ENCODE measurements at places on chromosomes 6 and 20. TPM values are rescaled to one million over a fixed set of nuclear protein-coding genes. Genes with fewer than 3 reads are reported as not detected.

- no peak for DNase-seq
These were observed 109.7 kb downstream of the CDK19 start for GRCh38 chr6:110705543-110705942.

- no peak for DNase-seq
These were observed 65.9 kb downstream of the CEBPB start for GRCh38 chr20:50256577-50256976.

DNA sequence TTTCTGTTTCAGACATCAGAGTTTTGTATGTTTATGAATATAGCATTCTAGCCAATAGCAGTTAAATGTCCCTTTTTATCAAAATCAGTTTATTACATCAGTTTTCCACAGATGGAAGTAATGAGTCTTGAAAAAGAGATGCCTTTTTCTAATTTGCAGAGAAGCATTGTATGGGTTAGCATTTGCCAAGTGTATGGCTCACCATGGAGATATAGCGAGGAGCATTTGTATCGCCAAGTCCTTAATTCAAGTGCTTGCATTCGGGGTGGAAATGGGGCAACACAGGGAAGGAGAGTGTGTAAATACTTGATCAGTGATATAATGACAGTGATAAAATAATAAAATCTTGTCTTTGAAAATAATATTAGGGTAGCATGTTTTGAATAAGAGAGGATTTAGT is 42.9 kb downstream of the TXLNB start:
- no peak for DNase-seq

DNA sequence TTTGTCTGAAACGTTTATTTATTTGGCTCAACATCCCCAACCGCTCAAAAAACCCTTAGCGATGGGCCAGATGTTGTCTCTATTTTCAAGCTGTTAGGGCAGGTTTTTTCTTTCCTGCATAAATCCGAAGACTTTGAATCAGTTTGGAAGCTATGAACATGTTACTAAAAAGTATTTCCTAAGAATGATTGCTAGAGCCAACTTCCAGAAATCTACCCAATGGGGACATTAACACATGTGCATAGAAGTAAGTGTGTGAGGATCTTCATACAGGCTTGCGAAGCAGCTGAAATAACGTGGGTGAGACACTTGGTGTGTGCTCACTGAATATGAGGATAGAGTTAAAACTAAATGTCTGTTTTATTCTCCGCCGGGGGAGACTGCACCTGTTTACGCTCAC is 106.8 kb downstream of the BCAS1 start:
- DNase-seq, result no peak

- no peak for DNase-seq
These were observed 61.1 kb upstream of the SNAP25 start for GRCh38 chr20:10157549-10157948.

DNA sequence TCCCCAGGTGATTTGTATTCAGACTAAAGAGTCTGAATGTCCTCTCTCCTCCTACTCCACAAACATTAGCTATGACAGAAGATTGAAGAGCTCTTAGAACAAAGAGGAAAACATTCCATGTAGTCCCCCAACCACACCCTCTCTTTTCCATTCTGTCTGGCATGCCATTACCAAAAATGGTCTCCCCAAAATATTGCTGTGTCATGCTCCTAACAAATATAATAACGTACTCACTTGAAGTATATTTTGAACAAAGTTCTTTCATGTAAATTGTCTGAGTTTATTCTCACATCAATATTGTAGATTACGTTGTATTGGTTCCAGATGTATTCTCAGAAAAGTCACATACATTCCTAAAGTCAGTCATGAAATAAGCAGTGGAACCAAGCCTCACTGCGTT is 467.3 kb upstream of the IRAK1BP1 start:
- DNase-seq, result no peak

DNA sequence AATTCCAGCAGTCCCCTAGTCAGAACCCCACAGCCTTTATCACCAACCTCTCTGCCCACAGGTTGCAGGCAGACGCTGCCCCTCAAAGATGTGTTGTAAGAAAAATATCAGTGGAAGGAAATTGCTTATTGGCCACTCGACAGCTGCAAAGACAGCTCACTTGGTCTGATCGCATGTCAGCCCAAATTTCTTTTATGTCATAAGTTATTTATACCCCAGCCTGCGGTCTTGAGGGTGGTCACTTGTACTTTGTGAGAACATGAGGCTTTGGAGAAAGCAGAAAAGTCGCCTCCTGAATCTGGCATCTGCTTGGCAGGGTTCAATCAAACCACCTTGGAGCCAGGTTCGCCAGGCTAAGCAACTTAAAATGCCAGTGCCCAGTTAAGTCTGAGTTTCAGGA is 236.5 kb upstream of the CDH4 start:
- no peak for DNase-seq

GRCh38 chr20:38057351-38057972 is 23.9 kb downstream of the RPRD1B start:
- DNase-seq, result peak; percentile 83

GRCh38 chr20:63486300-63486855 is 12.5 kb downstream of the EEF1A2 start:
- DNase-seq, result no peak

DNA sequence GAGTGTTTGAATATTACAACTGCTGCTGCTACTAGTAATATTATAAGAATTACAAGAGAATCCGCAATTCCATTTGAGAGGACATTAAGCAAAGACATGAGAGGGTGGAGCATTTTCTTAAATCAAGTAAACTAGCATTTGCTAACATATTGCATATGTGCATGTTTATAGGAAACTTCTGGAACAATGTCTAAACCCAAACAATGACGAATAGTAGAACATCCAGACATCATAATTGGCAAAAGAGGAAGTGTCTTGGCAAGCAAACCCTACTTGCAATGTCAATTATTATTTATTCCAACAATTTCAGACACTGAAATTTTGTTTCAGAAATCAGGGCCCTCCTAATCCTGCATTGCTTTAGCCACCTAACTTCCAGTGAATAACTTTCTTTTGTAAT is 1155.3 kb upstream of the GJE1 start:
- DNase-seq, result no peak

DNA sequence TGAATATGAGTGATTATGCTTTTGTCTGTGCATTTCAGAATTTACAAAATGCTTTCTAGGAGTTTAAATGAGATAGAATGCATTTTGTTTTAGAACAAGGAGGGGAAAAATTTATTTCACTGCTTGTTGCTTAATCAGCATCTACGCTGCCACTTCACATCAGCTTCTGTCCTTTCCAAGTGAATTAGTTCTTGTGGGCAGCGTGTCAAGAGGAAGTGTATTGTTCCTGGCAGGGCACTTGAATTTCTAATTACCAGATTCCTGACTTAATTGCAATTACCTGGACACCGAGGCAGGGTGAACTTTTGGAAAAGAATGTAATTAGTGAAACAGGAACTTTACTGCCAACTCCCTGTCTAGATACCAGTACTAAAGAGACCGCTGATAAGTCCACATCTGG is 263.5 kb downstream of the TMEM242 start:
- no peak for DNase-seq

DNA sequence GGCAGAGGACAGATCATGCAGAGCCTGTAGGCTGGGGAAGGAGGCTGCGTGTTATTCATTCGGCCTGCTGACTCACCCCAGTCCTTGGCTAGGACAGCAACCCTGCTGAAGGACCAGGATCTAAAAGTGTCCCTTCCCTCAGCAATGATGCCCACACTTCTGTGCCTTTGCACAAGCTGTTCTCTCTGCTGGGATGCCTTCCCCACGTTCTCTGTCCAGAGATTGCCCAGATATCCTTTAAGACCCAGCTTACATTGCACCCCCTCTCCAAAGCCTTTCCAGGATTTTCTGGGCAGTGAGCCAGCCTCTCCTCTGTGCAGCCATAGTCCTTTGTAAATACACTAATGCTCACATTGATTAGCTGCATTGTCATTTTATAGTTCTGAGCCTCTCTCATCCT is 99.3 kb upstream of the CHD6 start:
- DNase-seq, result no peak

GRCh38 chr6:11767458-11767857 is 11.1 kb downstream of the ADTRP start:
- no peak for DNase-seq

DNA sequence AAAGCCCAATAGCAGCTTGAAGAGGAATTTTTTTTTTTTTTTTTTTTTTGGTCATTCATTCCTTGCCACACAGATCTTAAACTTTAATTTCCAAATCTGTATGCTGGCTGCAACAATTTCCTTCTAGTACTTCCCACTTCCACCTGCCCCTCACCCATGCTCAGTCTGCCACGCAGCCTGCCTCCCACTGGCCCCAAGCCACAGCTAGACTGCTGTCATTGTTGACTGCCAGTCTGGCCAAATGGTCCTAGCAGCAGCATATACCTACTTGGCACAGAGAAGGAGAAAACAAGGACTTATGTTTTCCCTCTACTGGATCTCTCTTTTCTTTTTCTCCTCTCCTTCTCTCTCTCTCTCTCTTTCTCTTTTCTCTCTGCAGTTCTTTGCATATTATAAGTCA is 118.3 kb upstream of the HEY2 start:
- no peak for DNase-seq

DNA sequence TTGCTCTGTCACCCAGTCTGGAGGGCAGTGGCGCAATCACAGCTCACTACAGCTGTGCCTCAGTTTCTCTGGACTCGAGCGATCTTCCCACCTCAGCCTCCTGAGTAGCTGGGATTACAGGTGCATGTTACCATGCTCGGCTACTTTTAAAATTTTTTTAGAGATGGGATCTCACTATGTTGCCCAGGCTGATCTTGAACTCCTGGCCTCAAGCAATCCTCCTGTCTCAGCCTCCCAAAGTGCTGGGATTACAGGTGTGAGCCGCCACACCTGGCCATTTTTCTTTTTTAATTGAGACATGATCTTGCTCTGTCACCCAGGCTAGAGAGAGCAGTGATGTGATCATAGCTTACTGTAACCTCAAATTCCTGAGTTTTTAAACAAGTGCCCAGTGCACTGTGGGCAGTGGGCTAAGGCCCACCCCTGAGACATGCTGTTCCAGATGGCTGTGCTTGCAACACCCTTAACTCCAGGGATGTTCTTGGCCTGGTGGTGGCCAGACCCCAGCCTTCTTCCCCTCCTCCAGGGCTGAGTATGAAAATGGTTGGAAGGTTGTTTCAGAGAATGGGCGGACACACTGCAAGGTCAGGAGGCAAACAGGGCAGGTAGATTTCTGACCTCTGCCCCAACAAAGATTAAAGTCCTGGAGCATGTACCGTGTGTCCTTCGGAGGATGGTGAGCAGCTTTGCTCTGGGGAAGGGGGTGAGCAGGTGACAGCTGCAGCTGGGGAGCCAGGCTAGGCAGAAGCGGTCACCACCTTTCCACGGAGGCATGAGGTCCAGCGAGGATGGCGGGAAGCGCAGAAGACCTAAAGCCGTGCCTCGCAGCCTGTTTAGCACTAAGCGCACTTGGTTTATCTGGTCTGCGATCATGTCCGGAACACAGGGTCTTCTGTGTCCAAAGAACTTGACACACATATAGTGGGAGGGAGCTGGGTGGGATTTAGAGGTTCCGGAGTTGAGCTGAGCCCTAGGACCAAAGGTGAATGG is 1.4 kb upstream of the FAM83C start:
- no peak for DNase-seq

DNA sequence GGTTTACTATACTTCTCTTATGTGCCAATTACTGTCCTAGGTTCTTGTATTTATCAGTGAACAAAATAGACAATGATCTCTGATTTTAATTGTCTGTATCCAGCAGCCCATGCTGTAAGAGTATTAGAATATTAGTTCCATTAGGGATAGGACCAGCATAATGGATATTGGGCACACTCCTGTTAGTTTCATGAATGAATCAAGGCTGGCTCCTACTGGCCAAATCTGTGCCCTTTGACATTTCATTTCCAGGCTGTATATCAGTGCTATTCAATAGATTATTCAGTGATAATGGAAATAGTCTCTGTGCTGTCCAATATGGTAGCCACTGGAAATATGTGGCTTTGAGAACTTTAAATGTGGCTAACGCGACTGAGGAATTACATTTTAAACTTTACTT is 1007.9 kb upstream of the FLRT3 start:
- no peak for DNase-seq

GRCh38 chr6:32387589-32388340 is 16.1 kb upstream of the TSBP1 start:
- DNase-seq, result no peak

DNA sequence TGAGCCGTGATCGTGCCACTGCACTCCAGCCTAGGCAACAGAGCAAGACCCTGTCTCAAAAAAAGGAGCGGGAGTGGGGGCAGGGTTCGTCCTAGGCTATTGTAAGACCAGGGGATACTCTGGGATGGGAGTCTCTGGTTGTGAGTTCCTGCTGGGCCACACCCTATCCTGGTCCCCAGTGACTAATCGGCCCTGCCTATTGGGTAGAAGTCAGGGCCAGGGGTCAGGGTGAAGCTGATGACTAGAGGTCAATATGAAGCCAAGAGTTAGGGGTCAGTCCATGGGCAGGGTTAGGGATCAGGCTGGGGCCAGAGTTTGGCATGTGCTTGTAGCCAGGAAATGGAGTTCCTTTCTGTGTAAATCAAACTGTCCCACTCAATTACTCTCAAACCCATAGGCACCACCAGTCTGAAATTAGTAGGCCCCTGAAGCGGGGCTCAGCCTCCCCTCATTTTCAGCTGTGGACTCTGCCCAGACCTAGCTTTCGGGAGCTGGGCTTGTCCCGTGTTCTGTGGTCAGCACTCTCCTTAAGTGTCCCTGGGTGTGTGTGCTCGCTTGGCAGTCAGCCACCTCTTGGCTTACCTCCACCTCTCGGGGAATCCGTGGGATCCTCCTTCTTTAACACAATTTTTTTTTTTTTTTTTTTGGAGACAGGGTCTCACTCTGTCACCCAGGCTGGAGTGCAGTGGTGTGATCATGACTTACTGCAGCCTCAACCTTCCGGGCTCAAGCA is 1.8 kb downstream of the HSPA12B start:
- no peak for DNase-seq

DNA sequence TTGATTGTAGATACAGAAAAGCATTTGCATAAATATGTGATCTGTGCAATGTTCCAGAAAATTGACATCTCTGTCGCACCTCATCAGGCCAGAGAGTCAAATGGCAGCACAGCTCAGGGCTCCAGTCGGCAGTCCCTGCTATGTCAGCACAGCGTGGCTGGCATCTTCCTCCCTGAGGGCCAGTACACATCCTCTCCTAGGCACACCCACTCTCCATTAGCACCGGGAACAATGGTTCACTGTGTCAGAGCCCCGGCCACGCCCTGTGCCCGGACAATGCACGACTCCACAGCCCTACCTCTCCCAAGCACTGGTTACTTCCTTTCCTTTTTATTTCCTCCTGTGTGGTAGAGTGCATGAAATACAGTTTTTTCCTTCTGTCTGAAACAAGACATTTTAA is 114.9 kb downstream of the FOXC1 start:
- peak; percentile 41 for DNase-seq

- peak; percentile 11 for DNase-seq
These were observed at the start of gene TEAD3 for GRCh38 chr6:35496841-35497570. TSS of gene TEAD3 (minus strand) at chr6:35497079.

GRCh38 chr6:108115598-108116058 is 41.1 kb upstream of the OSTM1 start:
- DNase-seq, result peak; percentile 29

The PI3 gene
- total RNA-seq, result not detected

The TMEM170B gene
- 15.0 TPM for total RNA-seq

The RAE1 gene
- 42.8 TPM for total RNA-seq

The FAM162B gene
- total RNA-seq, result 0.32 TPM

The LAMP5 gene
- total RNA-seq, result not detected

The GJA1 gene
- total RNA-seq, result 34.1 TPM

The TMEM74B gene
- total RNA-seq, result 2.2 TPM

The CHRNA4 gene
- total RNA-seq, result 0.84 TPM

The SIM1 gene
- total RNA-seq, result not detected

The KHDC1 gene
- total RNA-seq, result 1.5 TPM

The HLA-DQA1 gene
- not detected for total RNA-seq

Data from NCI-H460 (cell line).